ENCODE measurements at places on chromosomes 2 and 18.
A peak's percentile ranks its signal among the peaks of the same experiment; 100 is the strongest.

GRCh38 chr2:223008162-223008561 lies 43.8 kb upstream of the KCNE4 start:
- no peak for DNase-seq

DNA sequence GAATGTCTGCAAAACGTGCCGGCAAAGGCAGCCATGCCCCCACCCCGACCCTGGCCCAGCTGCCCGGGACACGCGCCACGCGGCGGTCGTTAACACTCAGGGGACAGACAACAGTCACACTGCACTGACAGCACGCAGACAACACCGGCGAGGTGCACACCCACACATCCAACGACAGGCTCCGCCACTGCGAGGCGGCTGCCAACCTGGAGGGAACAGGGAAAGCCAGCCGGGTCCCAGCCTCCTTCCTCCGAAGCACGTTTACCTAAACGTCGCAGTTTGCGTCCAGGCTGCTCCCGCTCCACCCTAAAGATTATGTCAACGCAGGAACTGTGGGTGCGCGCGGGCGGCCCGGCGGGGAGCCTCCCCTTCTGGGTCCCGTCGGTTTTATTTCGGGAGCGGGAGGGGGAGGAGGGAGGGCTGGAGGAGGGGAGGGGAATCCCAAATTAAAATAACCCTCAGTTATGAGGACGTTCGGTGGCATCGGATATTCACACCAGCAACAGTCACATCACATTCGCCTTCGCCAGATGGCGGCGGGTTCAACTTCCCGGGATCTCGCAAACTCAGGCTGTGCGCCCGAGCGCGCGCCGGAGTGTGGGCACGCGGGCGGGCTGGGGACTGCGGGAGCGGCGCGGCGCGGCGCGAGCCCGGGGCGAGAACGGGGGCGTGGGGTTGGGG lies 644 bp downstream of the PTGR3 start:
- peak; percentile 28 for DNase-seq

GRCh38 chr18:63374540-63374939 lies 7.5 kb upstream of the KDSR start:
- DNase-seq = no peak

GRCh38 chr2:102253140-102253752 lies 58.1 kb upstream of the IL1RL1 start:
- no peak for DNase-seq

GRCh38 chr2:218152172-218152571 lies 14.6 kb downstream of the CXCR1 start:
- no peak for DNase-seq

- DNase-seq = no peak
Observed at GRCh38 chr2:106065268-106065982, 128.7 kb downstream of the UXS1 start.

DNA sequence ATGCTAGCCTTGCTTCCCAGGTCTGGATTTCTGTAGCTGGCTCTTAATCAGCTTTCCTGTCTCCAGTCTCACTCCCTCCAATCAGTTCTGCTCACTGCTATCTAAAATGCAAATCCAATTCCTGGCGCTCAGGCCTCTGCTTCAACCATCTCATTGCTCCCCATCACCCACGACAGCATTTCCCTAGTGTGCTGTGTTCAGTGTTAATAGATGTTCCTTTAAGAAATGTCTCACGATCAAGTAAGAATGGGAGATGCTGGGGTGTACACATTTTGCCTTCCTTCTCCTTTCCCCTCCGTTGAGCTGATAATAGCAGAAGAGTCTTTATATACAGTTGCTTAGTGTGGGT lies 1.6 kb upstream of the PUM2 start:
- DNase-seq = no peak

GRCh38 chr18:40380686-40381439 lies 1574.2 kb upstream of the PIK3C3 start:
- no peak for DNase-seq

- no peak for DNase-seq
Observed at GRCh38 chr2:150939087-150939486, 322.6 kb downstream of the RBM43 start.

DNA sequence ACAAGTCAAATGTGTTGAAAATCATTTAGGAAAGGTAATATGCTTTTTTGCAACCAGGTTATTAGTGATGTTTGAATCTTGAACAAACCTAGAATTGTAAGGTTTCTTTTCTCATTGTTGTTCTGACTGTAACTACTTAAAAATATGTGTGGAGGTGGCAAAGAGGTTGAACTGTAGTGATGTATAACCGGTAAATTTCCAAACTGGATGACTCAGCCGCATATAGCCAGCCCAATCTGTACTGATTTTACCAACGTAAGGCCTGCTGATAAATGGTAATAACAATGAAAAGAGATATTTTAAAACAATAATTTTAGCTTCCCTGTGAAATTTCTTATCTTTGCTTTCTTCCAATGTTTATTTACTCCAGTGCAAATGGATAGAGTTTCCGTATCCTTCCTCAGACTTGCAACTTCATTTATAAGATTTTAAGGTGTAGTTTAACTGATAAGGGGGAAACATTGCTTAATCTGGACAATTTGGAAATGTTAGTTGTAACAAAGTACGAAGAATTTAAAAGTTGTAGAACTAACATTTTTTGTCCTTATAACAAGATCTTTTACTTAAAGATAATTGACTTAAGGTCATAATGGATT lies 1170.4 kb upstream of the ZEB2 start:
- DNase-seq = no peak

DNA sequence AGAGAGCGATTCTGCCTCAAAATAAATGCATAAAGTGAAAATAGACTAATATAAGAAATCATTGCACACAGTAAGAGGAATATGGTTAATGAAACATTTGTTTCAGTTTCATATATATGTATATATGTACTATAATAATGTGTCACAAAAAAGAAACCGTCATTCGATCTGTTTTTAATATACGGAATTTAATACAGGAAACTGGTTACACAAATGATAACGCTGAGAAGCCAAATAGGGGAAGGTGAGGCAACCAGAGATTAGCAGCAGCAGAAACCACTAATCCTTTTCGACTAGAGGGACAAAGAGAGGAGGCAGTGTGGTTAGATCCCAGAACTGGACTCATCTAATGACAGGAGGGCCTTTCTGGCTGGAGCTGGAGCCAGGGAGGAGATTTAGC lies 64.2 kb upstream of the GREB1L start:
- no peak for DNase-seq

- peak; percentile 71 for DNase-seq
Observed at GRCh38 chr2:25951071-25951547, 31.2 kb downstream of the KIF3C start.

GRCh38 chr2:241692448-241692847 lies 5.8 kb upstream of the DTYMK start:
- DNase-seq = no peak

DNA sequence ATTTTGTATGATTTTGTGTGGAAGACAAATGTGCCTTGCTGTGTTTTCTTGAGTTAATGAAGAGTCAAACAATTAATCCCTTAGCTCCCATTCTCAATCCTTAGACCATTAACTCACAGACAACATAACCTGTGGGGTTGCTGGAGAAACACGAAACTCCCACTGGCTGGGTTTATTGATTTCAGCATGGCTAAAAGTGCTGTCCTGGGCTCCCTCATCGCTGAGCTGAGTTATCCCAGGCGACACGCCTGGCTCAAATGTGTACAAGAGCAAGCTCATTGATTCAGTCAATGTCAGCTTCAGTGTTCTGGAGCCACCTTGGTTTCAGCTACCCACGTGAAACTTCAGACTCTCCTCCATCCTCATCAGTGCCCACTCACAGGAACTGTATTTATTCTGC lies 896.1 kb downstream of the CNTNAP5 start:
- DNase-seq = no peak

GRCh38 chr18:49130261-49130660 lies 179.5 kb upstream of the SMAD7 start:
- no peak for DNase-seq

GRCh38 chr2:10265329-10266132 lies 37.2 kb upstream of the HPCAL1 start:
- DNase-seq = no peak

GRCh38 chr2:173612354-173612753 lies 257.7 kb downstream of the CDCA7 start:
- DNase-seq = no peak

DNA sequence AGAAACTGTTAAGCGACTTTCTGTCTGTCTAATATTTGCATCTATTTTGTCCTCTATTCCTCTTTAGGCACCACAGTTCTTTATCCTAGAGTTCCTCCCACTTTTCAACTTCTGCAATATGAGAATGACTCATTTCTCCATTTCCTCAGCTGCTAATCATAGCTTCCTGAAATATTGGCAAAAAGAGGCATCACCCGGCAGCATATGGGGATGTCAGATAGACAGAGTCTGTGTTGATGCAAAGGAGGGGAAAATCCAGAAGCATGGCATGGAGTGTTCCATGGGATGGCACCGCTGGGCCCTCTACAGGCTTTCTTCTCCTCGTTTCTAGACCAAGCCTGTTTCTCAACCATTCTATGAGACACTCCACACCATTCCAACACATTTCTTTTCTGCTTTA lies 93.4 kb downstream of the DOCK10 start:
- DNase-seq = peak; percentile 44

DNA sequence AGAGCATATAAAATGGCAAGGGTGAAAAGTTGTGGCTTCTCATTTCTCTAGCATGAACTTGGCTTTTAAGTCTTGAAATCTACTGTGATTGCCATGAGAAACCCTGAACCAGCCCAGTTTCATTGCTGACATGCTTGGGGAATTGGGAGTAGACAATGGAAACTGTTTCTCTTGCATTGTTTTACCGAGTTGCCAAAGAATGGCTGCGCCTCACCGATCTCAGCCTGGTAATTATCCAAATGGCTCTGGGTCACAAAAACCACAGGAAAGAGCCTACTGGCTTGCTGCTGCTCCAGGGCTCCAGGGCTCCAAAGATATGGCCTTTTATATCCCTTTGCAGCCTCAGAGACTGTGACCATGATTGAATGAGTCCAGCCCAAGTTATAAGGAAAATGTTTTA lies 310.4 kb upstream of the NT5C1B start:
- DNase-seq = no peak

DNA sequence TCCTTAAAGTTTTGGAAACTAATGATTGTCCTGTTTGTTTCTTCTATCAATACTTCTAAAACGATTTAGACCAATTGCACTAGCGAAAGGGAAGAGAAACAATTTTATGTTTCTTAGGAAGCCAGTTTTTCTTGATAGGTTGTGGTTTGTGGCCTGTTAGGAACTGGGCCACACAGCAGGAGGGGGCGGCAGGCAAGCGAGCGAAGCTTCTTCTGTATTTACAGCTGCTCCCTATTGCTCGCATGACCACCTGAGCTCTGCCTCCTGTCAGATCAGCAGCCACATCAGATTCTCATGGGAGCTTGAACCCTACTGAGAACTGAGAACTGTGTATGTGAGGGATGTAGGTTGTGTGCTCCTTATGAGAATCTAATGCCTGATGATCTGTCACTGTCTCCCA lies 201.5 kb upstream of the PXDN start:
- DNase-seq = no peak

GRCh38 chr2:122652670-122653069 lies 897.2 kb downstream of the TSN start:
- no peak for DNase-seq

DNA sequence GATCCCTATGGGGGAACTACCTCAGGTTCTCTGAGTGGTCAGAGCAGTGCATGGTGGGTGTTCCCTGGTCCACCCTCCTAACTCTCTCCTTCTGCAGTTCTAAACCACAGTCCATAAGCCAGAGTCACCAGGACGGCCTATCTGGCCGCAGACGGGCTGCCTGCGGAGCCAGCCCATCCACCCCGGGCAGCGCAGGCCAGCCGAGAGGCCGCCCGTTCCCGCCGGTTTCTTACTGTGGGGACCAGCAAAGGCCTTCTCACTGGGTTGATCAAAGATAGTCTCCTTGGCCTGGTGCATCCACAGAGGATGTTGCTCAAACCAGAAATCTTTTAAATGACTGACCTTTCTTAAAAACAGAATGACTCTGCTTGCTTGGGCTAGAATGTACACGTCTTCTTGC lies 9.6 kb upstream of the CHST10 start:
- no peak for DNase-seq

DNA sequence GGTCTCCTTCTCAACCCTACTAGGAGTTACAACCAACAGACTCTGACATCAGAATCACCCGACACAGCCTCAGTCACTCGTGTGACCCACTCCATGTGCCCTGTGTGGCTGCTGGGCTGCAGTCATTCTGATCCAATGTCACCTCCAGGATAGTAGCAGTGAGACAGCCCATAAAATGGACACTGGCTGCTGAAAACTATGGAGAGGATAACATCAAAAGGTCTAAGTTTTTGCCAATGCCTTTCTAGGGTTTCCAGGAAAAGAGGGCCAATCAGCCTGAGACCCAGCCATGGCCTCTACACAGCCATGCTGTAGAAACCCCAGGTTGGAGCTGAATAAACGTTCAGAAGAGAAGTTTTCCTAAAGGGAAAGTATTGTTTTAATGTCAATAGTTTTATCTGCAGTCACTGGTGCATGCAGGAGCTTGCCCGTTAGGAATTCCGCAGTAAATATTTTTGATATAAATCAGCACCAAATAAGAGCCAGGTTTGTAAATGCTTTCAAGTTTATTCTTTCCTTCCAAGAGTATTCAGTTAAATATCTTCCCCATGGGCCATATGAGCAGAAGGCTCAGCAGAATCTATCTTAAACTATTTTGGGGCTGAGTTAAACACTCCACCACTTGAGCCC lies 92.2 kb upstream of the PID1 start:
- no peak for DNase-seq

DNA sequence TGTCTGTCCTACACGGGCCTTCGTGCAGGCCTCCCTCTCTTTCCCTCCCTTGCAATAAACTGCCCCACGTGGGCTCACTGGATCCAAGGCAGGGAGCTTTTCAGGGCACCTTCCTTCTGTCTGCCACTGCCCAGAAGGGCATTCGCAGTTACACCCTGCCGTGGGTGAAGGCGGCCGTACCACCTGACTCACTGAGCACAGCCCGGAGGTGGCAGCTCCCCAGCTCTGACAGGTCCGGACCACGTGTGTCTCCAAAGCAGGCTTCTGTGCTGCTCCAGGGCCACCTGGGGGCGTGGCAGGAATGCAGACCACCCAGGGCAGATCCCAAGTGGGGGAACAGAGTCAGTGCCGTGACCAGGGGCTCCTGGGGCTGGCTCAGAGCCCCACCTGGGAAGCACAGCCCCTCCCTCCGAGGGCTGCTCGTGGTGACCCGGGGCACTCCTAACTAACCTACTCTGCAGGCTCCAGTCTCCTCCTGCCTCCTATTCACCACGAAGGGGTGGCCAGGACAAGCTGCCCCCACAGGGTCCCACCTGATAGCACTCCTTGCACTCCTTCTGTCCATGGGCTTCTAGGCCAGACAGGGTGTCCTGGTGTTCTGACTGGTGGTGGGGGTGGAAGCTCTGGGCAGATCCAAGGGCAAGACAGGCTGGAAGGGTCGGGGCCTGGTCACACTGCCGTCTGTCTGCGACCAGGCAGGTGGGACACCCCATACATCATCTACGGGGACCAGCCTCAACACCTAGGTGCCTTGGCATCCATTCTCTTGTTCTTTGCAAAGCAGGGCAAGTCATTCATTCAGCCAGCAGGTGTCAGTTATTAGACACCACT lies 9.7 kb downstream of the SNED1 start:
- DNase-seq = no peak

- DNase-seq = no peak
Observed at GRCh38 chr2:147026664-147027295, 818.0 kb upstream of the ACVR2A start.

All from CD4-positive, alpha-beta T cell treated with Interferon gamma for 1 hour (primary cell).